ENCODE measurements at places on chromosomes 16 and 17. TPM values are rescaled to one million over a fixed set of nuclear protein-coding genes. Genes with fewer than 3 reads are reported as not detected.

ADAD2 gene
- total RNA-seq = not detected

SNX20 gene
- total RNA-seq = not detected

MIS12 gene
- 15.9 TPM for total RNA-seq

ZFPM1 gene
- 3.1 TPM for total RNA-seq

ZPBP2 gene
- total RNA-seq = not detected

DLX4 gene
- total RNA-seq = 2.4 TPM

PYDC1 gene
- not detected for total RNA-seq

TBC1D3C gene
- total RNA-seq = not detected

SLC52A1 gene
- 0.34 TPM for total RNA-seq

DNA sequence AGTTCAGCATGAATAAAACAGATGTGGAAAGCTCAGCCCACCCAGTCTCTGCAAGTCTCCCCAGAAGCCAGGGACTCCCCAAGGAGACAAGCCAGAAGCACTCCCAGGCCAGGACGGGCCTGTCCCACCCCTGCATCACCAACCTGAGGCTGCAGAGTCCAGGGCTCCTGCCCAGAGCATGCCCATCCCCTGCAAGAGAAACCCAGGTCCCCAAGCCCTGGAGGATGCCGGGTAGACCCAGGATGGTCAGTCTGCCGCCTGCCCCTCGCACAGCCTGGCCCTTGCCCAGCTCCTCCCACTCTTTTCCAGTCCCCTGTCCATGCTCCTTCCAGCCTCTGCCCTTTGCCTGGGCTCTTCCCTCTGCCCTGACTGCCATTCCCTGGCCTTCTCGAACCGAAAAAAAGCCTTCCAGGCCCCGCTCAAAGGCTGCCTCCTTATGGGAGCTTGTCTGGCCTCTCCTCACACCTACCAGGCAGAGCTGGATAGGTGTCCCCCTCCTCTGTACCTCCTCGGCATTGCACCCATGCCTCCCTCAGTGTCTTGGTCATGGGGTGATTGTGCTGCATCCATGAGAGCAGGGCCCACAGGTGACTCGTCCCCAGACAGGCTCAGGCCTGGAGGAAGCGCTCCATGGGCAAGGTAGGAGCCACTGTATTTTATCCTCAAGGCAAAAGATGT, 44.8 kb downstream of the BEAN1 start:
- no peak overlapping the region for H3K4me3 ChIP-seq
- H3K36me3 ChIP-seq = peaks cover 11% of the 10 kb centered on the region
- H3K4me1 ChIP-seq = peaks cover 21% of the 10 kb centered on the region

DNA sequence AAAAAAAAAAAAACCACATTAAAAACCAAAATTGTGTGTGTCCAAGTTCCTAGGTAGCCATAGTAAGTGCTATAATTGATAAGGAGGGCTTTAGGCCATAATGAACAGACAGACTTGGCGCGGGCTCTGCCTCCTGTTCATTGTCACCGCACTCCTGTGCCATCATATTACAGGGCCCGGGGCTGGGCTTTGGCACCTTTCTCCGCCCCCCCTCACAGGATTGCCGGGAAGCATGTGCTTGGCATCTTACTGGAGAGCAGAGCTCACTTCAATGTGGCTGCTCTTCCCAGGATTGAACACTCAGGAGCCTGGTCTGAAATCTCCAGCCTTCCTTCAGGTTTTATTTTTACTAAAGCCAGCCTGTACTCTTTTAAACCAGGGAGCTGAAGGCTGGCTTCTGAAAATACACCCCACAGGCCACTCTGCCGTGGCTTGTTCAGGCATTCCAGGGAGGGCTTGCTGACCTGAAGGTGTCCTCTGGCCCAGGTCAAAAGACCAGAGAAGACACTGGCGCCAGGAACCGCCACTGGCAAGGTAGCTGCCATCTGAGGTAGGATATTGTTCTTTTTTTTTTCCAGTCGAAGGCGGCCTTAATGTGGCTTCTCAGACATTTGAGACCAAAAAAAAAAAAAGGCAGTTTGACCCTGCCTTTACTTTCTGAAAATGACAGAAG, 39.3 kb downstream of the DHRS7B start:
- H3K36me3 ChIP-seq = no peaks in the 10 kb centered on the region
- no peak overlapping the region for H3K27ac ChIP-seq
- H3K27me3 ChIP-seq = no peaks in the 10 kb centered on the region
- H3K4me1 ChIP-seq = peaks cover 8% of the 10 kb centered on the region
- H3K4me3 ChIP-seq = no peak overlapping the region

GRCh38 chr17:27630607-27631410, at the start of gene LGALS9:
Gene LGALS9 (plus strand): TSS chr17:27631188. CDS start chr17:27631266, 78 bp downstream.
- DNase-seq = peak; percentile 49
- H3K4me3 ChIP-seq = peak within 1 kb of the TSS; percentile 70
- peaks cover 12% of the 10 kb centered on the region for H3K4me1 ChIP-seq
- H3K27me3 ChIP-seq = no peaks in the 10 kb centered on the region
- H3K36me3 ChIP-seq = no peaks in the 10 kb centered on the region

GRCh38 chr17:61427567-61427966, 24.7 kb upstream of the TBX4 start:
- no peak overlapping the region for H3K4me3 ChIP-seq
- H3K36me3 ChIP-seq = no peaks in the 10 kb centered on the region
- no peaks in the 10 kb centered on the region for H3K4me1 ChIP-seq
- peaks cover 2% of the 10 kb centered on the region for H3K27me3 ChIP-seq
- DNase-seq = no peak

- no peaks in the 10 kb centered on the region for H3K27me3 ChIP-seq
- peak overlapping the region; percentile 94 for H3K27ac ChIP-seq
- H3K36me3 ChIP-seq = peaks cover 49% of the 10 kb centered on the region
- H3K4me3 ChIP-seq = peak overlapping the region; percentile 14
Measured at GRCh38 chr17:40958086-40958953, 8.4 kb downstream of the KRT39 start.

DNA sequence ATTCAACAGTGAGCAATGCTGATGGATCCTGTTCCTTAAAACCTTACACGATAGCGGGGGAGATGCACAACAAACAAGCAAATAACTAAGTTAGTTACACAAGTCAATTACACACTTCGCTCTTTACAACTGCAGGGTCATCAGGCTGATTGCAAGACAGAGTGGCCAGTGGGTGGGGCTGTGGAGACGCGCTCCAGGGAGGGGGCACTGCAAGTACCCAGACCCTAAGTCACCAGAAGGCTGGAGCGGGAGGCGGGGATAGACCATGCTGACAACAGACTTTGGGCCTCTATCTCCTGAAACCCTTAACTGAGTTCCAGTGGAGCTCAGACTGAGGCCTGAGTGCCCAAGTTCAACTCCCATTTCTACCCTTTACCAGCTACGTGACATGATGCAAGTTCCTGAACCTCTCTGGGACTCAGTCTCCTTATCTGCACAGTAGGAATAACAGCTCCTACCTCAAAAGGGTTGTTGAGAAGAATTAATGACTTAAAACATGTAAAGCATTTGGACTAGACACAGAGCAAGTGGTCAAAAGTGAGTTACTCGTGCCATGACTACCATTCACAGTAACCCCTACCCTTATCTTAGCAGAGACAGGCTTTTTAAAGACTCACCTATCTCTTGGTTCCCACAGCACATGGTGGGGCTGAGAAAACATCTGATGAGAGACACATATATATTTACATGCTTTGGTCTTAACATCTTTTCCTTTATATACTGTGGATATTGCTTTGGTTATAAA, 10.4 kb downstream of the CPPED1 start:
- DNase-seq = no peak
- no peaks in the 10 kb centered on the region for H3K36me3 ChIP-seq
- no peak overlapping the region for H3K4me3 ChIP-seq
- no peak overlapping the region for H3K27ac ChIP-seq
- H3K4me1 ChIP-seq = no peaks in the 10 kb centered on the region
- H3K27me3 ChIP-seq = no peaks in the 10 kb centered on the region

DNA sequence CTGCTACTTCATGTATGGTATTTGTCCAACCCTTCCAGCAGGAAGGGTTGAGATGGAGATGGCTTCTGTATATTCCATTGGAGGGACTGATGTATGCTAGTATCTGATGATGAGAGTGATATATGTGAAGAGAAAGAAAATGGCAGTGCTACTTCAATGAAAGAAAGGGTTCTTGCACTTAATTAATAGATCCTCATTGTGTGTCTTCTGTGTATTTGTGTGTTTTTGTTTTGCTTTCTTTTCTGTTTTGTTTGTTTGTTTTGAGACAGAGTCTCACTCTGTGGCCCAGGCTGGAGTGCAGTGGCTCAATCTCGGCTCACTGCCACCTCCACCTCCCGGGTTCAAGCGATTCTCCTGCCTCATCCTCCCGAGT, 61.2 kb upstream of the CRYM start:
- no peak overlapping the region for H3K4me3 ChIP-seq
- no peaks in the 10 kb centered on the region for H3K36me3 ChIP-seq
- H3K4me1 ChIP-seq = no peaks in the 10 kb centered on the region
- no peak overlapping the region for H3K27ac ChIP-seq
- H3K27me3 ChIP-seq = no peaks in the 10 kb centered on the region
- DNase-seq = no peak

- H3K27ac ChIP-seq = no peak overlapping the region
- peaks cover 9% of the 10 kb centered on the region for H3K4me1 ChIP-seq
- H3K4me3 ChIP-seq = no peak overlapping the region
- no peaks in the 10 kb centered on the region for H3K27me3 ChIP-seq
- peaks cover 15% of the 10 kb centered on the region for H3K36me3 ChIP-seq
- peak; percentile 96 for DNase-seq
Measured at GRCh38 chr17:43393944-43394482, 4.8 kb upstream of the ARL4D start.

GRCh38 chr17:42895185-42895555, 5.4 kb upstream of the G6PC1 start:
- no peak overlapping the region for H3K27ac ChIP-seq
- peaks cover 23% of the 10 kb centered on the region for H3K4me1 ChIP-seq
- H3K36me3 ChIP-seq = no peaks in the 10 kb centered on the region
- H3K27me3 ChIP-seq = no peaks in the 10 kb centered on the region
- peak; percentile 70 for DNase-seq
- H3K4me3 ChIP-seq = peak overlapping the region; percentile 2

DNA sequence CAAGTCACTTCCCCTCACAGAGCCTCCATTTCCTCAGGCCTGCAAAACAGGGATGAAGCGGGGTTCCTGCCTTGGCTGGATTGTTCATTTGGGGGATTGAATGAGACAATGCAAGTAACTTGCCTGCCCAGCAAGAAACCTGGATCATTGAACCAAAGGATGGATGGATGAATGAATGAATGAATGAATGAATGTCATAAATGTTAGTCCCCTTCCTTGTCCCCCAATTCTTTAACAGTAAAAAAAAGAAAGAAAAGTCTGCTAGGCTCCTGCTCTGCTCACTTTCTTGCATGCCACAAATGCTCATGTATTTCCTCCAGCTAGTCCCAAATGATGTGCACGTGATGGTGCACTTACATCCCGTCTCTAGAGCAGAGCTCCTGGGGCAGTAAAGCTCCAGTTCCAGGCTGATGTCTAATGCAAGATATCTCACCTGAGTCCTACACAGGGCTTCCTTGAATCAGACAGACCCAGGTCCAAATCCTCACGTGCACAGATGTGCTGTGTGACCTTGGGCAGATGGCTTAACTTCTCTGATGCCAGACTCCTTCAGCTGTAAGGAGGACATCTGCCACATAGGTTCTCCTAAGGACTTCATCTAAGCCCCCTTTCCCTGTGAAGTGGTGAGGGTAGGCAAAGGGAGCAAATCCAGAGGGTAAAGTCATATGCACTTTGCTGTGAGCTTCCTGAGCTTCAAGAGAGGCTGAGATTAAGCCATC, 45.5 kb downstream of the C16orf82 start:
- peaks cover 85% of the 10 kb centered on the region for H3K27me3 ChIP-seq
- no peak overlapping the region for H3K27ac ChIP-seq
- DNase-seq = no peak
- no peak overlapping the region for H3K4me3 ChIP-seq
- no peaks in the 10 kb centered on the region for H3K4me1 ChIP-seq

- H3K36me3 ChIP-seq = no peaks in the 10 kb centered on the region
- H3K4me1 ChIP-seq = no peaks in the 10 kb centered on the region
- no peak overlapping the region for H3K4me3 ChIP-seq
Measured at GRCh38 chr17:52824542-52824941, 666.0 kb upstream of the CA10 start.

GRCh38 chr17:1641065-1641403, 4.5 kb downstream of the SCARF1 start:
- DNase-seq = no peak
- no peaks in the 10 kb centered on the region for H3K27me3 ChIP-seq
- no peak overlapping the region for H3K4me3 ChIP-seq
- peaks cover 6% of the 10 kb centered on the region for H3K36me3 ChIP-seq
- no peak overlapping the region for H3K27ac ChIP-seq
- no peaks in the 10 kb centered on the region for H3K4me1 ChIP-seq

DNA sequence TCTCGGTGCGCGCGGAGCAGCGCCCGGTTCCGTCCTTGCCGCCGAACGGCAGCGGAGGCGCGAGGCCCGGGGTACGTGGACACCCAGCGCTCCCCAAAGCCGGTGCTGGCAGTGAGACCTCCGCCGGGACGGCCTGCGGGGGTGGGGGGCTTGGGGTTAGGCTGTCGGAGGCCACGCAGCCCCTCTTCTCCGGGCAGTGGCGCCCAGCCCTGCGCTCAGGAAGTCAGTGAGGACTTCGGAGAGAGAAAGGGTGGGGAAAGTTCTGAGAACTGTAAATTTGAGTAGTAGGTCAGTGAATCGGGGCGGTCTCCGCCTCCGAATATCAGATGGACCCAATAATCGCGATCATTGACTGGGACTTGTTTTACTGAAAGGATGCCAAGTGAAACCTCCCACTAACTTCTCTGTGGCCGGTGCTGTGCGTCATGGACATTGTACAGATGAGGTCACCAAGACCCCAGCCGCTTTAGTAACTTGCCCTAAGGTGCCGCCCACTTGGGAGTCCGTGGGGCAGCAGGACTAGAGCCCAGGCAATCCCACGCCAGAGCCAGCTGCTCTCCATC, 468 bp downstream of the IL4R start:
- DNase-seq = peak; percentile 61
- H3K4me1 ChIP-seq = peaks cover 64% of the 10 kb centered on the region
- H3K4me3 ChIP-seq = peak overlapping the region; percentile 82

DNA sequence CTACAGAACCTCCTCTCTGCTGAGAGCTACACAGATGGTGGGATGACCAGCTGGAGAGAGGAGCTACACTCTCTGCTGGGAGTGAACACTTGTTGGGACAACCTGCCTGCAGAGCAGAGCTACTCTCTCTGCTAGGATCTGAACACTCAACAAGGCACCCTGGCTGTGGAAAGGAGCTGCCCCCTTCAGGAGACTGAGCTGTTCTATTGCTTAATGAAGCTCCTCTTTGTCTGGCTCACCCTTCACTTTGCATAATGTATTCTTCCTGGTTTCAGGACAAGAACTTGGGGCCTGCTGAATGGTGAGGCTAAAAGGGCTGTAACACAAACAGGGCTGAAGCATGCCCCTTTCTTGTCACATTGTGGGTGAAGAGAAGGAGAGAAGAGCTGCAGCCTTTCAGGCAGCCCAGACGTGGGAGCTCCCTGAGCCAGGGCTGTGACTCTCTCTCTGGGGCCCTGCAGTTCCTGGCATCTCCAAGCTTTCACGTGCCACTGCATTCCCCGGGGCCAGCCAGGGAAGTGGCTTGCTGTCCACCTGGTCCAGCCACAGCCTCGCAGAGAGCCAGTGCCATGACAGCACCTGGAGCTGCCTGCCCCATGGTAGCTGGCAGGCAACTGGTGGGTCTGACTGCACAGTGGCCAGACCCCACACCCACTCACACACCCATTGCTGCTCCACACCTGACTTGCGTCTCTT, 272.8 kb upstream of the KCNJ16 start:
- no peaks in the 10 kb centered on the region for H3K36me3 ChIP-seq
- no peaks in the 10 kb centered on the region for H3K27me3 ChIP-seq
- DNase-seq = no peak
- no peak overlapping the region for H3K4me3 ChIP-seq

- H3K4me3 ChIP-seq = no peak overlapping the region
- no peak for DNase-seq
- no peak overlapping the region for H3K27ac ChIP-seq
Measured at GRCh38 chr16:69847643-69848042, 85.5 kb downstream of the WWP2 start.

GRCh38 chr16:48525201-48526057, 84.6 kb downstream of the N4BP1 start:
- peaks cover 29% of the 10 kb centered on the region for H3K4me1 ChIP-seq
- no peak for DNase-seq
- no peak overlapping the region for H3K4me3 ChIP-seq
- H3K36me3 ChIP-seq = no peaks in the 10 kb centered on the region
- no peak overlapping the region for H3K27ac ChIP-seq

Data from Calu3 (cell line).